ENCODE measurements at places on chromosomes 2 and 18.

GRCh38 chr2:34093790-34094189 is 494.7 kb upstream of the FAM98A start:
- DNase-seq = no peak

- DNase-seq = no peak
These were observed 181.4 kb downstream of the OSR1 start for GRCh38 chr2:19176977-19177376.

DNA sequence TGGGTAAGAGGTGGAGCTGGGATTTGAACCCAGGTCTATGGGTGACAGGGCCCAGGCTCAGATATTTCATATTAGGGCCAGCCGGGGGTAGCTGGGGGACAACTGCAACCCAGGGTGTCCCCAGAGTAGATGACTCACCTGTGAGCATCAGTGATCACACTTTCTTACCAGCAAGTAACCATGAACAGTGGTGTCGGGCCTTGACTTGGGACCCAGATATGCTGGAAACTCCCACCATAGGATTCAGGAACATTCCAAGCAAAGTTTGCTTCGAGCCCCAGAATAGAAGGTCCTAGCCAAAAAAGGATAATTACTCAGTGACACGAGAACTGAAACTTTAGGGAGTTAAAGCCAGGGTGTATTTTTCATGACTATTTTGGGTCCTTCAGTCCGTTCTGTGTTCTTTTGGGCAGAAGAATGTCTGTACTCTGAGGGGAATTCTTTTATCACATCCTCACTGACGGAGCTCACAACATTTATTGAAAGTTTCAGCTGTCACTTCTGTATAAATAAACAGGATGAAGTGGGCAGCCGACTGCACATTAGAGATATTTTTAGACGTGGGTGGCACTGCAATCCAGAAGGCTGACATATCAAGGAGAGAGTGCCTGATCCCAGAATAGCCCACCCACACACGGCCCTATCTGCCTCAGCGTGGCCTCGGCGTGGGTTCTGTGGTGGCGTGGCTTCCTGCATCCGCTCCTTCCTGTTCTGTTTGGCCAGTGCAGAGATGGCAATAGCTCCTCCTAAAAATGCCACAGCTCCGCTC is 45.6 kb downstream of the RAMP1 start:
- no peak for DNase-seq

DNA sequence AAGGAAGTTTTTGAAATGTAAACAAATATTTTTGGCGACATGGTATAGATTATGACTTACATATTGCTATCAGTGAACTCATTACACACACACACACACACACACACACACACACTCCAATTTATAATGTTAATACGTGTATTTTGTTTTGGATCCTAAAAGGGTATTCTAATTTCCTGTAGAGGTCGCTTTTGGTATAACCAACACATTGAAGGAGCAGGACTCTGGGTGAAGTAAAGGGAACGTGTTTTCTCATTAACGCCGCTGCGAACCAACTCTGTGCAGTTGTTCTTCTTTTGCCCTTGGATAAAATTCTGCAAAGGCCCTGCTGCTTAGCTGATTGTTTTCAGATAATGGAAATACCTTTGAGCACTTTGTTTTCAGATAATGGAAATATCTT is 190.4 kb downstream of the PMAIP1 start:
- DNase-seq = no peak

DNA sequence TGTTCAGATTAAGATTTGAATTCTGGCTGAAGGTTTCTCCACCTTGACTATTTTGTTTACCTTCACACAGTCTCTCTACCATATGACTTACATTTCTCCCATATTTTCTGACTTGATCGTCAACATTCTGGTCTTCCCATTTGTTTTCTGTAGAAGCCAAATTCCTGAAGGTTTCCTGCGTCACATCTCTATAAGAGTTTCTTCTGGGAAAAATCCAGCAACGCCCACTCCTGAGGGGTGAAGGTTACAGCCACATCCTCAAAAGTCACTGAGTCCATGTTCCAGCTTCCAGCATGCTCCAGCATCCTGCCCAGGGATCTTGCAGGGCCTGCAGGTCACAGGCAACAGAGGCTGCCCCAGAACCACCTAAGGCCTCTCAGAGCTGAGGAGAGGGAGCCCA is 47.5 kb downstream of the NBEAL1 start:
- no peak for DNase-seq

GRCh38 chr2:168460571-168460970 is 4.5 kb downstream of the CERS6 start:
- DNase-seq = no peak

DNA sequence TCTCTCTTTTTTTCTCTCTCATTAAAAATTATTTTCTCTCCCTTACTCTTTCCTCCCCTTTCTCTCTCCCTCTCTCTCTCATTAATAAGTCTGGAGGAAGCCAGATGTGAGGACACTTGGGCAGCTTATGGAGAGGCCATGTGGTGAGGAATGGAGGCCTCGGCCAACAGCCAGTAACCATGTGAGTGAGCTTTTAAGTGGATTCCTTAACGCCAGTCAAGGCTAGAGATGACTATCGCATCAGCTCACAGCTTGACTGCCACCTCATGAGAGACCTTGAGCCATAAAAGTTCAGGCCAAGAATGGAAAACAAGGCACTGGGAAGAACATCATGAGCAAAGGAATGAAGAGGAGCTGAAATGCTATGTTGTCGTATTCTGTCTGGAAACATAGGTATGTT is 39.1 kb downstream of the ETAA1 start:
- no peak for DNase-seq

DNA sequence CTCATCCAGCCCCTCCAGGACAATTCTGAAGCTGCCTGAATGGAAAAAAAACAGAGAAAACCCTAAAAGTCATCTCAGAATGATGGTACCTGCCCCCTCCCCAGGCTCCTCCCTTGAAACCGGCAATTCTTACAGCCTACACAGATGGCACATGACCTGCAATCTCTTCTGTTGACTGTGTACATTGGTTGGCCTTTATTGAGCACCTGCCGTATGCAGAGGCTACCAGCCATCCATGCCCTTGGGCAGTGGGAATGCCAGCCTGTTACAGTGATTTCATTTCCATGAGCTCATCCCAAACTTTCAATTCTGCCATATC is 57.1 kb downstream of the EMX1 start:
- DNase-seq = no peak

GRCh38 chr2:201515573-201516246 is 64.2 kb downstream of the STRADB start:
- DNase-seq = no peak

Data from activated T-cell treated with anti-CD3 and anti-CD28 coated beads for 24 hours (primary cell).